ENCODE measurements at places on chromosomes 16 and 17. TPM values are rescaled to one million over a fixed set of nuclear protein-coding genes. Genes with fewer than 3 reads are reported as not detected.

GRCh38 chr16:31428638-31429247 is 583 bp upstream of the COX6A2 start:
- no peak for DNase-seq

Gene KANSL1
- total RNA-seq = 72.7 TPM

DNA sequence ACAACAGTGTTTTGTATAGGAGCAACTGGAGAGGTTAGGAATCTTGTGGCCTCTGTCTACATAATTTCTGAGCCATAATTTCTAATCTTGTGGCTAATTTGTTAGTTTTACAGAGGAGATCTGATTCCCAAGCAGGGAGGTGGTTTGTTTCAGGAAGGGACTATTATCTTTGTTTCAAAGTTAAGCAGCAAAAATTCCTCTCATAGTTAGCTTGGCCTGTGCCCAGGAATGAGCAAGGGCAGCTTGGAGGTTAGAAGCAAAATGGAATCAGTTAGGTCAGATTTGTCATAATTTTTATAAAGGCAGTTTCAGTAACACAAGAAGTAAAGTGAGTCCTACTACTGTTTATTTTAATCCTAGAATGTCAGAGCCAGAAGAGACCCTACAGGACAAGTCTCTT is 2.0 kb upstream of the RDM1 start:
- no peak for DNase-seq

Gene KRTAP4-6
- total RNA-seq = not detected

GRCh38 chr17:34391241-34391640 is 28.2 kb upstream of the CCL1 start:
- no peak for DNase-seq

Gene LLGL2
- total RNA-seq = 94.3 TPM

Gene TNP2
- total RNA-seq = not detected

Gene SLFN12
- 12.2 TPM for total RNA-seq

- no peak for DNase-seq
These were observed 2.1 kb downstream of the CMTM1 start for GRCh38 chr16:66568355-66568754.

Measured in WTC11 (cell line).